Stimulated activated CD4-positive, alpha-beta T cell treated with anti-CD3 and anti-CD28 coated beads, TNF-alpha, amount 100 ng/mL, for 48 hours (primary cell): ENCODE measurements at places on chromosomes 4 and X.

GRCh38 chr4:186534056-186534455 lies 21.3 kb downstream of the MTNR1A start:
- no peak for DNase-seq

GRCh38 chr4:151583157-151583914 lies 174.4 kb downstream of the FHIP1A start:
- DNase-seq: no peak

DNA sequence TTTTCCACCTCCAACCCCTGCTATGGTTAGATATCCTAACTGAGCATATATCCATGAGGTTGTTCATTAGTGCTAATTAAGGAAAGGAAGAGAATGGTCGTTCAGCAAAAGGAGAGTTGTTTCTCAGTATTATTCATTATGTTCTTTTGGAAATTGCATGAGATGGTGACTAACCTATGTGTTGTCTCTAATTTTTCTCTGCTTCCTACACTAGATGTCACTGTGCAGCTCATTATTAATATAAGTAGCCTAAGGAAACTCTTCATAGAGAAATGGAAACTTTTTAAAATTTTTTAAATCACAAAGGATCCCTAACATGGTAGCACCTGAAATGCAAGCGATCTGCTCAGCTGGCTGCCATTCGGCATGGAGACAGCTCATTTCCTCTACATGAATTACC lies 67.7 kb upstream of the FAM9A start:
- no peak for DNase-seq

DNA sequence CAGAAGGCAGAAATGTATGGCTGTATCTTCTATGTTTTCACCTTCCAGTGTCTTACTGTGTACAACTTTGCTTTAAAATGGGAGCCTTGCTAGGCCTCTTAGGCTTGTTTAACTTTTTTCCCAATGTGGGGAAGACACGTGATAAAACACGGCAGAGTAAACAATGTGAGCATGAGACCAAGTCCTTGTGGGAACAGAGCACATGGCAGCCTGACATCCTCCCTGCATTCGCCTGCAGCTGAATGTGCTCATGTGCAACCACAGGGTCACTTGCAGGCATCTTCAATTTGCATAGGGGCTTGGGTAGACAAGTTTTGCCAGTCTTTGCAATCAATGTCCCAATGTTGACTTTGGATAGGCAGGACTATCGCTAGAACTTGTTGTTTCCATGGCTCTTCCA lies 91.8 kb downstream of the CCNG2 start:
- no peak for DNase-seq
